ENCODE measurements at places on chromosomes 4 and X.

DNA sequence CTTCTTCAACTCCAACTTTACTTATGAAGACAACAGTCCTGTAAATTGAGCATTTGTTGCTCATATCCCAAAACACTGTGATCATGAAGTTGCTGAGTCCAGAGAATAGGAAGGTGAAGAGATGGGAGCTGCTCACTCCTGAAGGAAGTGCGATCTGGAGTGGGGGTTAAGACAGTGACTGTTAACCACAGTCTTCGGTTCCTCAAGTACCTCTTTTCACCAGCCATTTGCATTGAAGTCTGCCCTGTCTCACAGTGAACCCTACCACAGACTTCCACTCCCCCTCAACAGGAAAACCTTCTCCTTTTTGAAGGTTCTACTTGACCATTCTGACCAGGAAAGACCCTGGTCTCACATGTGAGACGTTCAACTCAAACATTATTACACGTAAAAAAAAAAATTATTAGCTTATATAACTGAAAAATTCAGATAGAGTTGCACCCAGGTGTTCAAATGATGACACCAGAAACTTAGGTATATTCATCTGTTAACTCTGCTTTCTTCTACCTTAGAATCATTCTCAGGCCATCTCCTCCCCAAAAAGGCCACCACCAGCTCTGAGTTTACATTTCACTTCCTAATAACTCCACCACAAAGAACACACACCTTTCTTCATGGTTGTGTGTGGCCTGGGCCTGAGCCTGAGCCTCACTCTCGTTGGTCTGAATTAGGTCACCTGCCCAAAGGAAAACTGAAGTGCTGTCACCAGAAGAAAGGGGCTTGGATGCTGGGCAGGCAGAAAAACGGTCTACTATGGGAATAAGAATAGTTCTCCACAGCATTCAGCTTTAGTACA lies 199.2 kb downstream of the DCTD start:
- no peak for DNase-seq

DNA sequence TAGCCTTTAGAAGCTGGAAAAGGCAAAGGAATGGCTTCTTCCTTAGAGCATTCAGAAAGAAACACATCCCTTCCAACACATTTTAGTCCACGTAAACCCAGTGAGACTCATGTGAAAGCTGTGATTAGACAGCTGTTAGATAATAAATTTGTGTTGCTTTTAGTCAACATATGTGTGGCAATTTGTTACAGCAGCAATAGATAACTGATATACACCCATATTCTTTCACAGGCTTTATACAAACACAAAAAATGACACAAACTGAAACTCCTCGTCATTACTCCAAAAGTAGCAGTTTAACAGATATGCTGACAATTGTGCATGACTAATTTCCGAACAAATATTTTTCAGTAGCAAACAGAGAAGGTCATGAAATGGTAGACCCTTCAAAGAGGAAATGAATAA lies 65.3 kb downstream of the ANTXR2 start:
- no peak for DNase-seq

GRCh38 chr4:75345423-75345822 lies 168.8 kb downstream of the RCHY1 start:
- DNase-seq, result no peak

DNA sequence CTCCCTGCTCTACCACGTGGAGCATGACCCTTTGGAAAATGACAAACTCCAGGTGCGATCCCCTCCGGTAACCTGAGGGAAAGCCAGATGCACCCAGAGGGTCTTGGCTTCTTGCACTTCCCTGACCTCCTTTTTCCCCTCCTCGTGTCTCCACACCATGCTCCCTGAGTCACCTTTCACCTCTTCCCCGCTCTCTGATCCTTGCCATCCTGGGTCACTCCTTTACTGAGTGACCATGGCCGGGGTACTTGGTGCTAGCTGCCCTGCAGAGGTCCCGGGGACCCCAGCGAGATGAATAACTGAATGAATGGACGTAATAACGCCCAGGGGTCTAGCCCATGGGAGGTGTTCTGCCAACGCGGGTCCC lies 401 bp upstream of the ZFP92 start:
- no peak for DNase-seq

GRCh38 chr4:161522031-161522430 lies 641.8 kb downstream of the FSTL5 start:
- no peak for DNase-seq

DNA sequence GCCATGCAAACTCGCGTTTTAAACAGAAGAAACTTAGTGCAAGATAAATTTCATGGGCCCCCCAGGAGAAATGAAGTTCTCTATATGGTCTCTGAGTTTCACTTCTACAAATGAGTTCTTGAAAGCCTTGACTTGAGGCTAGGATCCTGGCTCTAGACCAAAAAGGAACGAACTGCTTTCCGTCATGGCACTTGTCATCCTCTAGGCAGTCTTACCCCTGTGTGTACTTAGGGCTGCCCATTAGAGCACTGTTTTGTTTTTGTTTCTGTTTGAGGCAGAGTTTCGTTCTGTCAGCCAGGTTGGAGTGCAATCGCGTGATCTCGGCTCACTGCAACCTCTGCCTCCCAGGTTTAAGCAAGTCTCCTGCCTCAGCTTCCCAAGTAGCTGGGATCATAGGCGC lies 29.0 kb downstream of the RNF4 start:
- no peak for DNase-seq

DNA sequence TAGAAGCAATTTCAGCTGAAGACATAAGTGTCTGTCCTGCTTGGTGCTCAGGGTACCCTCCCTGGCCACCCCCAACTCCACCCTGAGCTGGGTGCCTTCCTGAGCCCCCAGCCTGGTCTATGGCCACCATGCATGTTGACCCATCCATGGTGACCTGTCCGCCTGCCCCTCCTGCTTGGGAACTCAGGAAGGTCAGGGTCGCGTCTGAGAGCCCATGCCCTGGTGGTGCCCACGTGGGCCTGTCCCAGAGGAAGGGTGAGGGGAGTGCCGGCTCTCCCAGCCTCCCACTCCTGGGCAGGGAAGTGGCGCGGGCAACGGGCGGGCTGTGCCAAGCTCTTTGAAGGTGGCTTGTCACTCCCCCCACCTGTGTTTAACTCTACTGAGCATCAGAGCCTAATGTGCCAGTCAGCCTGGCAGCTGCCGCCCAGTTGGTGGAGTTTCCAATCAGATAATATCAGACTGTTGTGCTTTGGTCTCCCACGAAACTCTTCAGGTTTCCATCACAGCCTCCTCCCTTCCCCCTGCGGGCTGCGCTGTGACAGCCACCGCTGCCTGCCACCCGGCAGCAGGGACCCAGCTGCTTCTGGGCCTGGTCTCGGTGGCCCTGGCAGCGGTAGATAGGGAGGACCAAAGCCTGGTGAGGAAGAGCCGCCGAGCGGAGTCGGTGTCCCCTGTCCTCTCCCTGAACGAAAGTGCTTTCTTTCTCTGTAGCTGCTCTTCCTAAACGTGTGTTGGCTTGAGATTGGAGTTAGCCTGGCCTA lies 4.8 kb downstream of the SH3BP2 start:
- peak; percentile 66 for DNase-seq

DNA sequence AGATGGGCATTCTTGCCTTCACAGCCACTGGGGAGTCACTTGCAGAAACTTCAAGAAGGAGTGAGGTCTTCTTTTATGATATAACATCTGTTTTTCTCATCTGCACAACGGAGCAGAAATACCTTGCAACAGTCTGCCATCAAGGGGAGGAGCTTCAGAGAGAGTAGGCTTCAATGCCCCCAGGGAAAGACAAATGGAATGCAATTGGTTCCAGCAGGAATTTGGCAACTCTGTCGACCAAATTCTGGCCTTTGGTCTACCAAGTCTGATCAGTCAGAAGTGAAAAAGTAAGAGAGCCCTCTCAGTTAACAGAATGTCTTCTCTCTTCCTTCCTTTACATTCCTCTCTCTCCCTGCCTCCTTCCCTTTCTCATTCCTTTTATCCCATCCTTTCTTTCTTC lies 229.3 kb downstream of the IDS start:
- DNase-seq, result no peak

GRCh38 chrX:115591856-115592842 lies 31.2 kb downstream of the PLS3 start:
- DNase-seq, result no peak

DNA sequence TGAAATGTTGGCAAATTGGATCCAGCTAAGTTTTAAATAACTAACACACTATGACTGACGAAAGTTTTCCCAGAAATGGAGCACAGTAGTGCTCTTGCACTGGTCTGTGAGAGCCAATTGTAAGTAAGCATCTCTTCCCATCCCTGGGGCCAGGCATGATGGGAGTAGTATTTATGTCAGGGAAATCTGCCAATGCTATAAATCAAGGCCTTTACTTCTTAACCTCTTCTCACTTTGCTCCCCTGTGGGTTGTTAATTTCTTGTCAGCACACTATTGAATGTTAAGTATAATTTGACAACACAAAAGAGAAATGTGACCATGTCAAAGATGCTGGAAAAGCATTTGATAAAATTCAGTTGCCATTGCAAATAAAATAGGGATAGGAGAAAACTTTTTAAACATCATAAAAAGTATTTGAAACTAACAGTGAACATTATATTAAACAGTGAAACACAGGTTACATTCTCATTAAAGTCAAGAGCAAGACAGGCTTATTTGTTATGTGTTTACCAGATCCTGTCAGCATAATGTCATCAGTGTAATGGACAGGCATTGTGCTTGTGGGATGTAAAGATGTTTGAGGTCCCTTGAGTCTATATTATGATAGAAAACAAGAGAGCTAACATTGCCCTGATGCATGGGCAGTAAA lies 5.0 kb downstream of the F8A1 start:
- no peak for DNase-seq

- no peak for DNase-seq
Observed at GRCh38 chr4:40185830-40186664, 10.8 kb upstream of the RHOH start.

- DNase-seq, result no peak
Observed at GRCh38 chr4:165175879-165176278, 31.5 kb upstream of the KLHL2 start.

- DNase-seq, result no peak
Observed at GRCh38 chrX:79524642-79525041, 157.5 kb upstream of the ITM2A start.

DNA sequence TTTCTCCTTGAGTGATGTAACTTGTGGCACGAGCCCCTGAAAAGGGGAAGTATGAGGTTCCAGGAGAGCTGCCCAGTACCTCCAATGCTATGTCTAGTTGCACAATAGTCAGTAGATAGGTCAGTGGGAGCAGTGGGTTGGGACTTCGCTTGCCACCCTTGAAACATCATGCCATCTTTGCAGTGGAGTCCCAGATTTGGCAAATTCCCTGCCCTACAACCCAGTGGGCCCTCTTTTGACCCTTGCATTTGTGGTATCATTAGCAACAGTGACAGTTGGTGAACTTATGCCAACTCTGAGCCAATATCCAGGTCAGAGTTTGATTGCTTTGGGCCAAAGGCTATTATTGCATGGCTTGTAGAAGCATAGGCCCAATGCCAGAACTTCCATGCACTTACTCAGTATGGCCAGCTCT lies 12.3 kb downstream of the FHL1 start:
- peak; percentile 41 for DNase-seq

DNA sequence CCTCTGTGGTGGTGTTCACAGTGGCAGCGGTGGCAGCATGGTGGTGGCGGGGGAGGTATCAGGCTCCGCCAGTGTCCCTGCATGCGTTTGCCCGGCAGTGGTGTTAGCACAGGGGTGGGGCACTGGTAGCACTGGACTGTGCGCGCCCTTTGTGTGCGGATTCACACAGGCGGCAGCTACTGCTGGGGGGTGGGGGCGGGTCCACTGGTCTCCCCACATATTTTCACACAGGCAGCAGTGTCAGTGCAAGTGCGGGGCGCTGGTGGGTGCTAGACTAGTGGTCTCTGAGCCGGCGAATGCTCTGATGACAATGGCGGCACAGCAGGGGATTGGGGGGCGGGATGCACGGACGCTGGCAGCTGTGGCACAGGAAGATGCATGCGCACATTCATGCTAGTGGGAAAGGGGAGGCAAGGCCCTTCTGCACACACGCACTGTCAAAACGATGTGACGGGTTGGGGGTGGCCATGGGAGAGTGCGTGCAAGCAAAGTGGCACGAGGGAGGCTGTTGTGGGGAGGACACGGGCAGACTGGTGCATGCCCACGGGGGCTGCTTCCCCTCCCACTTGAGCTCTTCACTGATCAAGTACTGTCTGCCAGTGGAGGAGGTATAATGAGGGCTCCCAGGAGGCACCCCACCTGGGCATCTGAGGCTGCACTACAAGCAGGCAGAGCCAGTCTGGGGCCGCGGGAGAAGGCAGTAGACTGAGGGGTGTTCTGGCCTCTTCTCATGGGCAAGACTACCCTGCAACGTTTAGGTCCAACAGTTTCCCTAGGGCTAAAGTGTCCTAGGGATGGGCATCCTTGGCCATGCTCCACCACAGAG lies 53.0 kb downstream of the POF1B start:
- peak; percentile 49 for DNase-seq

DNA sequence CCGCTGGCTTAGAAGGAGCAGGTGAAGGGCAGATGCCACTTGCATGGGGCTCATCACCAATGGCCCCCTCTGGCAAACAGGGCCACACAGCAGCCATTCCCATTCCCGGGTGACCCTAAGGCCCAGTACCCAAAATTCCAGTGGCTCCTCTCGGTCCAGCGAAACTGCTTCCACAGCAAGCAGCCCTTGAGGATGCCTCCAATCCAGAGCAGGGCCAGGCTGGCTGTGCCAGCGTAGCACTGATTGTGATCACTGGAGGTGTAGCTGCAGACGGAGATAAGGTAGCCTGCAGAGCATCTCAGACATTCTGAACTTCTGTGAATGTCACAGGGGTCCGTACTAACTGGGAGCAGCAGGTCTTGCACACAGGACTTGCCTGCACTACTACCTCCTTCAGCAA lies 27.3 kb downstream of the ACSL1 start:
- DNase-seq, result no peak

- DNase-seq, result no peak
Observed at GRCh38 chr4:122787940-122788339, 38.7 kb upstream of the FGF2 start.

DNA sequence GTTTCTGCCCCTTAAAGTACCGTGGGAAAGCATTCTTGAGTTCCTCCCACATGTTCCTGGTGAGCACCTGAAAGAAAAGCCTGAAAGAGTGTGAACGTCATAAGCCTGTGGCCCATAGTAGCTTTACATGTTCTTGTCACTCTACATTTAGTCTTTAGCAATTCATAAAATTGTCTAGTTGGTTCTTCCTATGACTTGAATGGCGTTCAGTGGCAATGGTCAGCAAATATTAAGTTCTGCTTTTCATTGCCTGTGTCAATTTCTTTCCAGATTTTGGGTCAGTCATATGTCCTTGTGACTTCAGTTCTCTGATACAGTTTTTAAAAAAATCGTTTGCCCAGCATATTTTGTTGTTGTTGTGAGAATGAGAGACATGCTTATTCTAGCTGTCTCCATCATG lies 650.0 kb upstream of the BOD1L1 start:
- DNase-seq, result no peak

GRCh38 chr4:170724191-170724590 lies 634.4 kb upstream of the AADAT start:
- DNase-seq, result no peak

- no peak for DNase-seq
Observed at GRCh38 chrX:155071694-155072280, 479 bp downstream of the BRCC3 start.

DNA sequence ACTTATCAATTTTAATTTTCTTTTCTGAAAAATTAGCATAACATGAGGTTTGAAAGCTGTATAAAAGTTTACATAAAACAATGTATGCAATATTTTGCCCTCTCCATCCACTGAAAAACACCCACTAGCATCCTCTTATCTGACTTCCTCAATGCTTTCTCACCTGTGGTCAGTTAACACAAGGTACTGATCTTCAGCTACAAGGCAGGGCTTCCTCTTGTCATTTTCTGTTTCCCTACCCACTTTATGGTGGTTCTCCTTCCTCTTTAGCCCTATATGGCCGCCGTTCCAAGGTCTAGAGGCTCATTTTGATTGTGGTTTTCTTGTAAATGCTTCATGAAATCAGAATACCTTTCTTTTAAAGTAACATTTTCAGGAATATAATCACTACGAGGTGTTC lies 618.6 kb upstream of the CPEB2 start:
- DNase-seq, result no peak

Measured in mucosa of descending colon (tissue), 3 donors.